Omental fat pad (tissue), 4 donors: ENCODE measurements at places on chromosomes 7 and 10.

- DNase-seq, result no peak
Measured at GRCh38 chr7:111942450-111943081, 263.6 kb downstream of the DOCK4 start.

DNA sequence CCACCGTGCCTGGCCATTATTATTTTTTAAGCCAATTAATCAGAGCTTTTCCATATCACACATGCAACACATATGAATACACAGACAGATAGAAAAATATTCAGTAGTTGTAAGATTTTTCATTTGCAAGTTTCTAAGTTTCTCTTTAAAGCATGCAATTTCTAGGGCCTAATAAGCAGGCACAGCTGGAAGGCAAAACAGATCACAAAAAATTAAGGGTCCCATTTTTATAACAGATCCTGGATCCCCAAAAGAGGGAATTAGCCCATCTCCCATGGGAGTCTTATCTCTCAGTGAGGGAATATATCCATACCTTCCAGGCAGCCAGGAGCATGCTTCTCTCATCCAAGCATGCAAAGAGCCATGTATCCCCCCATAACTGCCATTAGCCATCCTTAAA lies 31.2 kb upstream of the ZNF365 start:
- DNase-seq, result no peak

- no peak for DNase-seq
Measured at GRCh38 chr10:3471472-3471871, 298.9 kb upstream of the PITRM1 start.

DNA sequence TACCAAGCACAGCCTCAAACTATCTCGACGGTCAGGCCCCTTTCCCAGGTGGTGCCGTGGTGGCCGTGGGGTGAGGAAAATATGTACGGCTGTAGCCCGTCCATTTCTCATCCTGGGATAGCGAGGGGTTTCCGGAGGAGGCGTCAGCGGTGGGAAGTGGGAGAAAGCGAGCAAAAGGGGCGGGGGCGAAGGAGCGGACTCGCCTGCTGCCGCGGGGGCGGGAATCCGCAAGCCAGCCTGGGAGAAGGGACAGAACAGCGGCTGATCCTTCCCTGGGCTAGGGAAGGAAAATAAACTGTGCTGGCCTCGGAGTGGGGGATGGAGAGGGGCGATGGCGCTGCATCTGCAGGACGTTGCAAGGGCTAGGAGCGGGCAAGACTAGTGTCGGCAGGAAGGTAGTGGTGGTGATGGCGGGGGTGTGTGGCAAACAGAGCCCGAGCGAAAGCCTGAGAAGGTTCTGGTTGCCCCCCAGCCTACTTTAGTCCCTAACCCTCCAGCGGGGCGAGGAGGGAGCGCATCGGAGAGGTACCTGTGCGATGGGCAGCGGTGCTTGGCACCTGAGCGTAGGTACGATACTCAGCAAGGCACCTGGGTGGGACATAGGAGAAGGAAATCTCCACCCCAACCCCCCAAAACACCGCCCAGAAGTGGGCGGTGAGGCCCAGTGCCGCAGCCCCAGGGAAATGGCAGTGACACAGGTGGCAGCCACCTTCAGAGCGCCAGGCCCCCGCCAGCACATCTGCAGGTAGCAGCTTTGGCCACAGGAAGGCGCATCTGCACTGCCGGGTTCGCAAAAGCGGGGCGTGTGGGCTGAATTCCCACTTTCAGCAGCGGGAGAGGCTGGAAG lies 49.9 kb upstream of the STEAP1B start:
- peak; percentile 62 for DNase-seq

DNA sequence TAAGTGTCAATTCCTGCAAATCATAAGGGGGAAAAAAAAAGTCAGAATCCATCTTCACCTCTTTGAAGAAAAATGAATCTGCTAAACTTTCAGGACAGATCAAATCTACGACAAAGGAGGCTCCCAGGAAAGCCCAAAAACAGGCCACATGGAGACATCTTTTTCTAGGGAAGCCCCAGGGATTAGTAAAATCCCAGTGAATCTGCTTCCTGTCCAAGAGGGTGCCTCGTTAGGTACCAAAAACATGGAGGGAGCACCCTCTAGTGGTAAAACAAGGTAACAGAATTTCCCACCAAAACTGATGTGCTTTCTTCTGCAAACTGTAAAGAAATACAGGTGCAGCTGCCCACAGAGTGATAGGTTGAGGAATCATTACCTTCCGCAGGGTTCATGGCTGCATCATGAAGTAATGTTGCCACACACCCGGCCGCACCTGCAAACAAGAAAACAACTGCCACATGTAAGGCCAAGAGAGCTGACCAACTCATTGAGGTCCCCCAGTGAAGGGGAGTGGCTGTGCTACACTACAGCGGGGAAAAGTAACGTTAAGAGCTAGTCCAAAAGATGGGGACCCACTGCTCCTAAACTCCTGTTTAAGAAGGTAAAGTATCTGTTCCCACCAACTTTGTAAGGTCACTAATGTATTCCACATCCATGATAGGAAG lies 7.9 kb downstream of the SLC25A28 start:
- no peak for DNase-seq

DNA sequence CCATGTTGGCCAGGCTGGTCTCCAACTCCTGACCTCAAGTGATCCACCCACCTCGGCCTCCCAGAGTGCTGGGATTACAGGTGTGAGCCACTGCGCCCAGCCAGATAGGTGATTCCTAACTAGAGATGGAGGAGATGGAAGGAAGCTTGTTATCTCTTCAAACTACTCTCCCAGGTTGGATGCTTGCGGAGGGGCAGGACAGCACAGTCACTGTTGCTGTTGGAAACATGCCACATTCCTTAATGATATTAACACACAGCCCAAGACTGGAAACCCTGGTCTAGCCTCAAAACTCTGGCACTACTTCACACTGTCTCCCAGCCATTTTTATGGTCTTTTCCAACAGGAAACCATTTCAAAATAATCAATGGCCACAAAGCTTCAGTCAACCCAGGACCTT lies 468.8 kb upstream of the NRP1 start:
- no peak for DNase-seq

DNA sequence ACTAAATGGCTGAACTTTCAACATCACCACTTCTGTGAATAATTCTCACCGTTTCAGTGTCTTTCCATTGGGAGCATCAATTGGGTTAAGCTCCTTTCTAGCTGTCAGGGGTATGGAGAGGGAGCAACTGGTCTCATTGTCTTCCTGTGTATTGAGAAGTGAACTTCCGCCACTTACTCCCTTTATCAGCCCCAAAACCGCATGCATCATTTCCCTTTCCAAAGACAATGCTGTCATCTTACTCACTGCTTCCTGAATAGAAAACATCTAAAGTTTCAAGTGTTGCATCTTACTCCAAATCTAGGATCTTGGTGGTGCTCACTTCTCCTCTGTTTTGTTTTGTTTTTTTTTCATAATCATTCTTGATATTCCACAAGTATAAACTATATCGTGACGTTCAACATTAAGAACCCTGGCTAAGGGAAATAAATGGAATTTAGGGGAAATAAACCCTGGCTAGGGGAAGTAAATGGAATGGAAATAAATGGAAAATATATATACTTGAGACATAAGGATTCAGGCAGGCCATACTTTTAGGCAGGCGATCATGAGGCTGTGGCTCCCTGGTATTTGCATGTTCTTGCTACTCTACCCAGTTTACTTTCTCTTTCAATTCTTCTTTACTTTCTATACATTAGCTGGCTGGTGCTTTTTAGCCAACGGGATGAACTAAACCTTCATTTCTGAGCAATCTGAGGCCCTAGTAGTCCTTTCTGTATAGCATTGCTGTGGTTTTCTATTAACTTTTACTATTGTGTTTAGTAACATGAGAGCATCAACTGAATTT lies 371.9 kb downstream of the BMPER start:
- DNase-seq, result no peak

GRCh38 chr10:34113504-34114225 lies 701.4 kb downstream of the PARD3 start:
- no peak for DNase-seq

DNA sequence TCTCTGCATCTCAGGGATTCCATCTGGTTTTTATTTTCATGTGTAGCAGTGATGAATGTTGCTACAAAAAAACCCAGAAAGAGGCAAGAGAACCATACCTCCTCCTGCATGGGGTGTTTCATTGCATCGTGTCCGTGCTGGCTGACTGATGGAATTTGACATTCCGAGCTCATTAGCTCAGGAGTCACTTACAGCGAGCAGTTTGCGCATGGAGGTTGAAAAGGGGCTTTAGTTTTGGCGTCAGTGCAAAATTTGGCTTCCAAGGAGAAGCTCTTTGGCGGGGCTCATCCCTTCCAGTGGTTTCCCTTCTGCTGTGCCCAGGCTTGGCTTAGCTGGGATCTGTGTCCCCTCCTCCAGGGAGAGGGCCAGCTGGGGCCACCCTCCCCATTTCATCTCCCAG lies 25.8 kb downstream of the EMX2 start:
- no peak for DNase-seq
